ENCODE measurements at places on chromosomes 6 and 20.

DNA sequence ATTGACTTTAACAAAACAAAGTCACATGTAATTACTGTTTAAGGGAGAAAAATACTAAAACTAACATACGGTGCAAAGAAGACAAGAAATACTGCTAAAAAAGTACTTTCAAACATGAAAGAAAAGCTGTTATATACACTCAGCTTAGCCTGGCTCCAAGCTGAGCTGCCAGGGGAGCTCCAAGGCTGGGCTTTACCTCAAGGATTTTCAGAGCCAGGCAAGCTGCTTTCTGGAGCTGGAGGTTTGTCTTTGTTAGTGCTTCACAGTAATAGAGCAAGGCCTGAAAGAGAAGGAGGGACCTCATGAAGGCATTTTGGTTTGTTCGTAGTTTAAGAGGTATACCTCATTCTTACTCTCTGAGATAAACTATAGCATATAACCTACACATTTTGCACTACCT is 19.6 kb upstream of the ARMH2 start:
- no peak for DNase-seq

DNA sequence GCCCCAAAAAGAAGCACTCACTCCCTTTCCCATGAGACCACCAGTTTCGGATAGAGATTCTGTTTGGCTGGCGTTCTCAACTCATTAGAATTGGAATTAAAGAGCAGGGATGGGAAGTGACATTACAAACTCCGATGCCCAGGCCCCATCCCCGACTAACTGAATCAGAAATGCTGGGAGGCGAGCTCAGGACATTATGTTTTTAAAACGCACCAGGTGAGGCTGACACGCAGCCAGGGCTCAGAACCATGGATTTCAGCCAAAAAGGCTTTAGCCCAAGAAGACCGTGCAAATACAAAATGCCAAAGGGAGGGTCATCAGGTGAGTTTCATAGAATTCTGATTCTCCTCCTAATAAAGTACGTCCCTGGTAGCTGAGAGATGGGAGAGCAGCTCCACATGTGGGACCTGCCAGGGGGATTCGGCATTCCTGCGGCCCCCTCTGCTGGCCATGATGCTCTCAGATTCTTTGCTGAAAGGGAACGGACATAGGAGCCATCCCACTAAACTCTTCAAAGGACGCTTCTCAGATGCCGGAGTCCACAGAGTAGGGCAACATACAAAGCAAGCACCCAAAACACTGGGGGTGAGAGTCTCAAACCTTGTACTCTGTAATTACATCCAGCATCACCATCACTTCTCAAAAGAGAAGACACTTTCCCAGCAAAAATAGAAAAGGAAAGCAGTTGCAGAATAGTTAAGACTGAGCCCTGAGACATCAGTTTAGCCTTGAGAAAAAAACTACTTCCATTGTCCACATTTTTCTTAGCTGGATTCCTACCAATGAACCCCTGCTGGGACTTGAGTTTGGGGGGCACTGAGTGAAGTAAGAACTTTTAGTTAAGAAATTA is 205.2 kb downstream of the BMP7 start:
- peak; percentile 11 for DNase-seq

DNA sequence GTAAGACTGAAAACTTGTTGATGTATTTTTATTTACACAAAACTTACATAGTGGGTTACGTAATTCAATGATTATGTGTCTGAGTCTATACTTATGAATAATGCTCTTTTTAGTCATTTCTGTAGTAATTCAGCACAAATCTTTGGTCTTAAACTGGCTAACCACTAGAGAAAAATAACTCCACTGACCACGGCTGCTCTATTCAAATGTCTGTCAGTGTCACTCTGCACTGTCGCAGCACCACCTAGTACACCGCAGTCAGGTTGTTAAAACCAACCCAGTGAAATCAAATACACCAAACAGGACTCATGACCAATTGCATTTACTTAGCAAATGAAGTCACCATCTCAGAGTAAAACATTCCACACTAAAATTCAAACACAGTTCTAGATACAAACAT is 93.5 kb upstream of the CCDC28A start:
- DNase-seq = no peak

GRCh38 chr6:120584111-120584760 is 750.0 kb downstream of the TBC1D32 start:
- DNase-seq = no peak

GRCh38 chr20:34310481-34311117 is 7.4 kb upstream of the AHCY start:
- peak; percentile 36 for DNase-seq

GRCh38 chr6:361411-362132 is 30.0 kb upstream of the IRF4 start:
- no peak for DNase-seq

GRCh38 chr6:46917002-46917545 is 4.7 kb downstream of the ADGRF5 start:
- DNase-seq = no peak

GRCh38 chr6:21201637-21202350 is 391.8 kb upstream of the SOX4 start:
- peak; percentile 59 for DNase-seq

- DNase-seq = no peak
Measured at GRCh38 chr20:4782378-4782772, 60.7 kb downstream of the PRND start.

- DNase-seq = no peak
Measured at GRCh38 chr6:159043251-159043650, 1.5 kb downstream of the TAGAP start.

DNA sequence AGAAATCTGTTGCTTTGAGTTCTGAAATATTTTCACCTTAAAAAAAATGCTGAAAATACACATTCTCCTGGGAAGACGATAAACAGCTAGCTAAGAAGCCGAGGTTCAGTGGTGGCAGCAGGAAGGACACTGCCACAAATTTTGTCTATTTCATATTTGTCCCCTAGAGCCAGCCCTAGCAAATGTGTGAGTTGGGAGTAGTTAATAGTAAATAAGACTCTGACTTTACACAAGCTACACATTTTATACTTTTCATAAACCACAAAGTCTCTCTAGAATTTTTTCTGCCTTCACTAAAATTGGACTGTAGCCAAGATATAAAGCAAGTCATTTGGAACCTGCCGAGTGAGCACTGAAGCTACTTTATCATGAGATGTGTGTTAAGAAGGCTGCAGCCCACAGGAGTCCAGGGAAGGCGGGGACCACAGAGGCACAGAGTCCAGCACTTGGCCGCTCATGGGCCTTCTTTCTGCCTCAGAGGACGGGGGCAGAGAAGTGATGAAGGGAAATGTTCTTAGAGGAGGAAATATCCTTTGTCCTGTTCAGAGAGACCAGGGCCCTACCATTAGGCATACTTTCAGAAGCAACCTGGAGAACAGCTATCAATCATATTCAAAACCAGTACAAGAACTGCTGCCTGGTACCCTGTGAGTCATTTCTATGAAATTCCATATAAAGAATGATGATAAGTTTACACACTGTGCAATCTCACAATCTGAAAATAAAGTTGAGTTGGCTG is 241.7 kb upstream of the TAB2 start:
- DNase-seq = no peak

GRCh38 chr6:139257291-139257690 is 34.5 kb downstream of the TXLNB start:
- DNase-seq = no peak

DNA sequence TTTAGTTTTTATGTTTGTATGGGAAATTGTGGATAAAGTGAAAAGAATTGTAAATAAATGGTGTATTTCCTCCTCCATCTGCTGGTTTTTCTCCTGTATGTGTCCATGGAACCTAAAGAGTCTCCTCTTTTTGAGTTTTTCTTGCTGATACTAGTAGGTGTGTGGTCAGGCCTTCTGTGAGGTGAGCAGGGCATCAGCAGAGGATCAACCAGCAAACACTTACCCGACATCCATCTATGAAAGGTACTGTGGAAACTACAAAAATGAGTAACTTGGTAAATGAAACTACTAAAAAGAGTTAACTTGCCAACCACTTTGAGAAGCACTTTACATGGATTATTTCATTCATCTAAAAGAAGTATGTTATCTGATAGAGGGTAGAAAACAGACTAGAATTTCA is 20.9 kb upstream of the RNF8 start:
- no peak for DNase-seq

GRCh38 chr20:57146155-57146554 is 120.3 kb downstream of the BMP7 start:
- DNase-seq = no peak

DNA sequence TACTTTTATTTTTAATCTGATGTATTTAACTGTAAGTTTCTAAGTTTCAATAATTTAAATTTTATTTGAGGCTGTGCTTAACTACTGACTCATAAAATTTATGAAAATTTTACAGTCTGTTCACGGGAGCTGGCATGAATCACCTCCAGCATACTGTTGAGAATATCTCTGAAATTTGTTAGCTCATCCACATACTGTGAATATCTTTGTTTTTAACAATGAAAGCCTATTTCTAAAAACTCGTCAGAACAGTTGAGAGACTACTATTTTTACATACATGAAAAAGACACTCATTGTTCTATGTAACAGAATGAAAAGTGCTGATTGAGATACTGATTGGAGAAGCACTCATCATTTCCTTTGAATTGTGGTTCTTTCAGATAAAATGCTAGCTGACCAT is 749.3 kb downstream of the TENT5A start:
- no peak for DNase-seq

Data from mucosa of descending colon (tissue), 3 donors.